ENCODE measurements at places on chromosomes 7 and 10.

- DNase-seq, result no peak
These were observed 134.4 kb upstream of the DLX6 start for GRCh38 chr7:96870934-96871333.

DNA sequence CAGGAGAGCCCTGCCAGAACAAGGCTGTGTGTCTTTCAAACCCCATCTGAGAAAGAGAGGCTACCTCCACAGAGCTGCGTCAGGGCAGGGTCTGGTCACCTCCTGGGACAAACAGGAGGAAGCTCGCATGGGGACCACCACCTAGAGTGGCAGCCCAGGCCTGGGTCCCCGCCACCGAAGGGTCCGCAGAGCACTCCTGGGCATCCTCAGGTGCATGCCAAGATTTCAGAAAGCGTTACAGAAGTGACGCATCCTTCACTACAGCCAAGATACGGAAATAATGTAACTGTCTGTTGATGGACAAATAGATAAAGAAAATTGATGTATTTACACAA is 42.6 kb downstream of the GSDME start:
- DNase-seq, result no peak

- no peak for DNase-seq
These were observed 120.9 kb upstream of the ZNF438 start for GRCh38 chr10:31152421-31153135.

DNA sequence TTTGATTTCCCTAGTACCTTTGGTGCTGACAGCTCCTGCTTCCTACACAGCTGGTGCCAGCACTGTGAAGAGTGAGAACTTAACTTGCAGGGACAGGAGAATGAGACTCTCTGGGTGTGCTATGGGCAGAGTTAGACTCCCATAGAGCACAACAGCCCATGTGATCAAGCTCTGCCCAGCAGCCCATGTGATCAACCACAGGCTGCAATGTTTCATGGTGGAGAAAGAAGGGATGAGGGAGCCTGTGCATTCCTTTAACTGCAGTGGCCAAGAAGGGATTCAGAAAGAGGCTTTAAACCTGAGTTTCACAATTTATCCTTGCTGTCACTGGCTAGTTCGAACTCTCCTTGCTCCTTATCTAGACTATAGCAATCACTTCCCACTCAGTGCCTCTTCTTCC is 10.0 kb upstream of the MEST start:
- no peak for DNase-seq

- no peak for DNase-seq
These were observed 15.7 kb upstream of the CRYGN start for GRCh38 chr7:151455690-151456089.

DNA sequence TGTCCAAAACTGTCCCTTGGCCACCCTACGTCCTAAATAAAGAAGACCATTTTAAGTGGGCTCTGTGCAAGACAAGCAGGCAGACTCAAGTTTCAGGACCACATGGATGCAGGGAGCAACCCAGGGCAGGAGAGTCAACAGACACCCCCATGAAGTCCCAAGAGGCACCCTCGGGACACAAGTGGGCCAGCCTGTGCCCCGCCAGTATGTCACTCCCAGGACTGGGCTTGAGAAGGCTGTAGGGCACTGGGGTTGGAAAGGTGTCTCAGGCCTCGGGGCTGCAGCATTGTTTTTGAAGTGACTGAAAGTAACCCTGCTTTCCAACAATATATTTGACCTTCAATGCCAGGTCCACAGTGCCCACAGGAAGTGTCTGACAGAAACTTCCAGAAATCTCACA is 157.4 kb downstream of the TNS3 start:
- no peak for DNase-seq

GRCh38 chr7:126791306-126791705 is 461.4 kb downstream of the GRM8 start:
- DNase-seq, result no peak

- DNase-seq, result no peak
These were observed 60.1 kb downstream of the ZRANB1 start for GRCh38 chr10:125002047-125002422.

Measured in central memory CD4-positive, alpha-beta T cell (primary cell).